GM12864 (cell line): ENCODE measurements at places on chromosomes 6 and 20.

DNA sequence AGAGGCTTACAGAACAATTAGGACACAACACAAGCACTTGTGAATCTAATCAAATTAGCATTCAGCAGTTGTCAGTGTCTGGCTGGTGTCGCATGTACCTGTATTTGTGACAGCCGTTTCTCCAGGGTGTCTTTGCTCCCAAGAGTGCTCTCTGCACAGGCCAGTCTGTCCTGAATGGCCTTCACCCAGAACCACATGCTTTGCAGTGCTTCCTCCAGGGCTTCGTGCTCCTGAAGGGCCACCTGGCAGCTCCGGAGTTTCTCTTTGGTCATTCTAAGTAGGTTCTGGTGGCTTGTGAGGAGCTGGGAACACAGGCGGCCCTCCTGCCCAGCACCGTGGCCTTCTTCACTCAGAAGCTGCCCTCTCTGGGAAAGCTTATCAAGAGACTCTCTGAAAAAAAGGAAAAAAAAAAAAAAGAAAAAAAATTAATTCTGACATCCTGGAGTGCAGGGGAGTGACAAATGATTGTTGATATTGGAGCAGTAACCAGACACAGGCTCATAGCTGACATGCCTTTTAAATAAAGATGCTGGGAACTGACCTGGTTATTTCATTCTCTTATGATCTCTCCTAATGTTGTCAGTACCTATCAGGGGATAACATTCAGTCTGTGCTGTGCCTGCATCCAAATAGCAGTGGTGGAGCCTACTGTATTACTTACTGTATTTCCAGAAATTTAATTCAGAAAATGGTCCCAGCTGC is 245.8 kb downstream of the SYNE1 start:
- DNase-seq: no peak

GRCh38 chr6:99138445-99138844 is 190.7 kb upstream of the FBXL4 start:
- DNase-seq: no peak

GRCh38 chr6:70371454-70372105 is 41.7 kb upstream of the FAM135A start:
- peak; percentile 25 for DNase-seq

- peak; percentile 72 for DNase-seq
Measured at GRCh38 chr6:37005061-37005810, at the start of gene FGD2. TSS of gene FGD2 (plus strand) at chr6:37005655. CDS start at chr6:37005818, 163 bp downstream.

GRCh38 chr20:20073801-20074371 is 21.6 kb downstream of the CFAP61 start:
- DNase-seq: no peak

- no peak for DNase-seq
Measured at GRCh38 chr20:62485062-62485700, 9.4 kb upstream of the GATA5 start.

DNA sequence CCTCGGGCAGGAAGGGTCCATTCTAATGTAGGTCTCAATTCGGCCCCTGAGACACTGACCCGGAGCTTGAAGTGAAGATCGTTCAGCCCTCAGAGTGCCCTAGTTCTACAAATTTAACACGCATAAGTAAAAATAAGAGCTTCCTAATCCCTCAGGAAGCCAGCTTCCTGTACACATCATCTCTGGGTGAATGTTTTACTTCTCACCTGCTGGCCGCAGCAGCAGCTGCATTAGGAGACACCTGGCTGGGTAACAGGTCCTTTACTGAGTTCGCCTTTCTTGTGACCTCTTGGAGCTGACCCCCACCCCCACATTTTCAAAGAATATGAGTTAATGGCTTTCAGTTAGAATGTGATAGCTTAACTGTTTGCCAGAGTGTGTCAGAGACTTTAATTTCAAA is 165.0 kb downstream of the SMOC2 start:
- DNase-seq: no peak
